ENCODE measurements at places on chromosomes 6 and 20. TPM values are rescaled to one million over a fixed set of nuclear protein-coding genes. Genes with fewer than 3 reads are reported as not detected.

RIMS4 gene
- not detected for total RNA-seq

ID4 gene
- total RNA-seq, result 69.8 TPM

DNA sequence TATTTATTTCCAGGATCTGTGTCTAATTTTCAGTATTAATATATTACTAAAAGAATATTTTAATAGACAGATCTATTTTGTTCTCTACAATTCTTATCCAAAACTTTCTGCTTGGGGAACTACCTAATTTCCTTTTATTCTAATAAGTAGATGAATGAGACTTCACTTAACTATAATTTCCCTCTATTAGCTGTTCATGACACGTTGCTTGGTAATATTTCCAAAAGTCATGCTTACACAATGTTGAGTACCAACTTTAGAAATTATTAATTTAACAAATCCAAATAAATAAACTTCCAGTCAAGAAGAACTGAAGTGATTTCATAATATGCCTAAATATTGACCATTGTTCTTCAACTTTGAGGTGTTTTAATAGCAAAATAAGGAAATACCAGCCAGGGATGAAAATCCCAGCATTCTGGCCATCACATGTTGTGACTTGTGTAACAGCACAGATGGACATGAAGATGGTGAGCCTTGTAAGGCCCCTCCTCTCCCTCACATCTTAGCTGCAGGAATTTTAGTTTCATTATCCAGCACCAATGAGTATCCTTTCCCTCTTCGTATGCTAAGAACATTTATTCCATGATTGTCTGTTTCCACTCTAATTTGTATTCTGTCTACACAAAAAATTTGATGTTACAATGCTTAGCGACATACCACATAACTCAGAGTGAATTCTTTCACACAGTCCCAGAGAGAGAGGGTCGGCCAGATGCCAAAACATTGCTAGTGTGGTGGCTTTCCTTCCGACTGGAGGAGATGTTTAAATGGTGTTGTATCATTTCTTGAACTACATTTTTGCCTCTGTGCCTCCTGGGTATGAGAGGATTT lies 137.5 kb downstream of the FOXA2 start:
- DNase-seq, result no peak

- DNase-seq, result no peak
These were observed 24.8 kb downstream of the ZNF311 start for GRCh38 chr6:28980137-28980851.

DNA sequence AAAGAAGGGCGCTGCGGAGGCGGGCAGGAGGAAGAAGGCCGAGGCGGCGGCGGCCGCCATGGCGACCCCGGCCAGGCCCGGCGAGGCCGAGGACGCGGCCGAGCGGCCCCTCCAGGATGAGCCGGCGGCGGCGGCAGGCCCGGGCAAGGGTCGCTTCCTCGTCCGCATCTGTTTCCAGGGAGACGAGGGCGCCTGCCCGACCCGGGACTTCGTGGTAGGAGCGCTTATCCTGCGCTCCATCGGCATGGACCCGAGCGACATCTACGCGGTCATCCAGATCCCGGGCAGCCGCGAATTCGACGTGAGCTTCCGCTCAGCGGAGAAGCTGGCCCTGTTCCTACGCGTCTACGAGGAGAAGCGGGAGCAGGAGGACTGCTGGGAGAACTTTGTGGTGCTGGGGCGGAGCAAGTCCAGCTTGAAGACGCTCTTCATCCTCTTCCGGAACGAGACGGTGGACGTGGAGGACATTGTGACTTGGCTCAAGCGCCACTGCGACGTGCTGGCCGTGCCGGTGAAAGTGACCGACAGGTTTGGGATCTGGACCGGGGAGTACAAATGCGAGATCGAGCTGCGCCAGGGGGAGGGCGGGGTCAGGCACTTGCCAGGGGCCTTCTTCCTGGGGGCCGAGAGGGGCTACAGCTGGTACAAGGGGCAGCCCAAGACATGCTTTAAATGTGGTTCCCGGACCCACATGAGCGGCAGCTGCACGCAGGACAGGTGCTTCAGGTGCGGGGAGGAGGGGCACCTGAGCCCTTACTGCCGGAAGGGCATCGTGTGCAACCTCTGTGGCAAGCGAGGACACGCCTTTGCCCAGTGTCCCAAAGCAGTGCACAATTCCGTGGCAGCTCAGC lies 780 bp downstream of the ZCCHC3 start:
- peak; percentile 74 for DNase-seq
